ENCODE measurements at places on chromosomes 12 and 14.

- no peaks in the 10 kb centered on the region for H3K27me3 ChIP-seq
- H3K27ac ChIP-seq: no peak overlapping the region
- no peaks in the 10 kb centered on the region for H3K4me1 ChIP-seq
- H3K4me3 ChIP-seq: no peak overlapping the region
- no peak for DNase-seq
Measured at GRCh38 chr14:106442857-106443256, 916.5 kb downstream of the TMEM121 start.

DNA sequence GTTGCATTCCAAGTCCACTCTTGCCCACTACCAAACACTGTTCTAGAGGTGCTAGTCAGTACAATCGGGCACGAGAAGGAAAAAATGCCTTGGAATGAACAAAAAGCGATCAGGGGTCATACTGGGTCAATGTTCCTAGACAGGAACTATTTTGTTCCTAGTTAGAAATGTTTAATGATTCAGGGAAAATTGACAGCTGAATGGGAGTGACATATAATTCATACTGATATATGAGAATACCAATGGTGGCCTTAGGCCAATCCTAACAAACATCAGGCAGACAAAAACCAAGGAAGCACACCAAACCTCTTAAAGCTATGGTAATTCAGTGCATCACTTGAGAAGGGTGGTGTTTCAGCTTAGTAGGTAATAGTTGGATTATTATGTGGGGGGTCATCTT, 51.1 kb downstream of the ANAPC7 start:
- no peak overlapping the region for H3K27ac ChIP-seq
- H3K4me1 ChIP-seq: peaks cover 14% of the 10 kb centered on the region
- no peak for DNase-seq
- H3K4me3 ChIP-seq: no peak overlapping the region
- no peaks in the 10 kb centered on the region for H3K36me3 ChIP-seq
- H3K27me3 ChIP-seq: no peaks in the 10 kb centered on the region

DNA sequence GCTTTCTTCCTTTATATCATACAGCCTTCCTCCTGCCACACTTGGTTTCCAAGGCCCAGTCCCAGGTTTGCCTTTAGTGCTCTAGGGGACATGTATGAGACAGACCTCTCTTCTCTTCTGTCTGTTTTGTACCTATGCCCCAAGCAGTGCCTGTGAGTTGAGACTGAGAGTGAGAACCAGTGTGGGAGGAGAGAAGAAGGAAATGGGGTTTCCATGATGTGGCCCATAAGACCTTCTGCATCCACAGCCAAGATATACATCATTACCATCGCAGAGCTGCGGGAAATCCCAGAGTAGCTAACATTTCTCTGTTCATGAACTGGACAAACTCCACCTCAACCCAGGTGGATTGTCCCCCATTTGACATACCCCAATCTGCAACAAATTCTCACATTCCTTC, 2.8 kb downstream of the TESPA1 start:
- H3K4me3 ChIP-seq: no peak overlapping the region
- H3K4me1 ChIP-seq: no peaks in the 10 kb centered on the region
- no peaks in the 10 kb centered on the region for H3K27me3 ChIP-seq
- no peaks in the 10 kb centered on the region for H3K36me3 ChIP-seq
- no peak overlapping the region for H3K27ac ChIP-seq

GRCh38 chr12:27896419-27896990, 76.0 kb downstream of the PTHLH start:
- H3K4me3 ChIP-seq: no peak overlapping the region
- H3K4me1 ChIP-seq: no peaks in the 10 kb centered on the region
- no peak overlapping the region for H3K27ac ChIP-seq
- H3K36me3 ChIP-seq: no peaks in the 10 kb centered on the region

DNA sequence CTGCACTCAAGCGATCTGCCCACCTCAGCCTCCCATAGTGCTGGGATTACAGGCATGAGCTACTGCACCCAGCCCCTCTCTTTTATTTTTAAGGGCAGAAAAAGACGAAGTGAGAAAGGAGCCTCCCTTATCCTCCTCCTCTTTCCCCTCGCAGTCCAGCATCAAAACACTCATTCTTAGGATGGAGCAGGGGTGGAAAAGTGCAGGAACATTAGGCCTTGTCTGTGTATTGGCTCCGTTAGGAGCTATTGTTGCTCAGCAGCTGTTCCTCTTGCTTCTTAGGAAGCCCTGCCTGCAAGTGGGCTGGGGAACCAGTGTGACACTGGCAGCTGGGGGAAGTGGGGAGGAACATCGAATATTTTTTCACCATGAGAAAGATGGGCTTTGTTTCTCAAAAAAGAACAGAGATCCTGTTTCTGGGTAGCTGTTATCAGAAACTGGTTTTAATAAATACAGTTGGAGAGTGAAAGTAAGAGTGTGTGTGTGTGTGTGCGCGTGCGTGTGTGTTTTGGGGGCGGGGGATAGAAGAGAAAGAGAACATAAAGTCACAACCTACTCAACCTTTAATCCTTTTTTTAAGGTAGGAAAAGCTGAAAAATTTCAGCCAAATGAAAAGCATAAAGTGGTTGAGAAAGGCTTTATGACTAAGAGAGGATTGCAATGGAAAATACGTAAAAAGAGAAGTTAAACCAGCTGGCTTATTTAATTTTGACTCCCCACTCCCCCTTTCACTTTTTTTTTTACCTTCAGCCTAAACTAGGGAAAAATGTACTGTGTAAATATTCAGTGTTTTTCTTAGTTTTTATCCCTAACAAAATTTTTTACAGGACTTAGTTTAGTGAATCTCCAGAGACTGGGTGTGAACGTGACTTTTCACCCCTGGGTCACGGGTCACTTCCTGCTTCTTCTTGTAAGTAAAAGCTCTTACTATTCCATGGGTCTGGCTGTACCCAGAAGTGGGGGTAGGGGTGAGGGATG, 197.2 kb upstream of the PLEKHG7 start:
- H3K4me3 ChIP-seq: no peak overlapping the region
- H3K27me3 ChIP-seq: no peaks in the 10 kb centered on the region
- H3K36me3 ChIP-seq: no peaks in the 10 kb centered on the region

GRCh38 chr14:48193893-48194292, 518.5 kb upstream of the MDGA2 start:
- no peaks in the 10 kb centered on the region for H3K4me1 ChIP-seq
- H3K36me3 ChIP-seq: no peaks in the 10 kb centered on the region
- no peak overlapping the region for H3K27ac ChIP-seq
- no peaks in the 10 kb centered on the region for H3K27me3 ChIP-seq
- peak; percentile 76 for DNase-seq
- H3K4me3 ChIP-seq: peak overlapping the region; percentile 29

GRCh38 chr14:100666403-100666802, 60.3 kb upstream of the DLK1 start:
- peak; percentile 69 for DNase-seq
- peaks cover 59% of the 10 kb centered on the region for H3K4me1 ChIP-seq
- H3K36me3 ChIP-seq: no peaks in the 10 kb centered on the region
- no peaks in the 10 kb centered on the region for H3K27me3 ChIP-seq

- no peak for DNase-seq
- H3K27ac ChIP-seq: no peak overlapping the region
- no peak overlapping the region for H3K4me3 ChIP-seq
- H3K27me3 ChIP-seq: no peaks in the 10 kb centered on the region
Measured at GRCh38 chr14:101132588-101132987, 229.1 kb upstream of the RTL1 start.

DNA sequence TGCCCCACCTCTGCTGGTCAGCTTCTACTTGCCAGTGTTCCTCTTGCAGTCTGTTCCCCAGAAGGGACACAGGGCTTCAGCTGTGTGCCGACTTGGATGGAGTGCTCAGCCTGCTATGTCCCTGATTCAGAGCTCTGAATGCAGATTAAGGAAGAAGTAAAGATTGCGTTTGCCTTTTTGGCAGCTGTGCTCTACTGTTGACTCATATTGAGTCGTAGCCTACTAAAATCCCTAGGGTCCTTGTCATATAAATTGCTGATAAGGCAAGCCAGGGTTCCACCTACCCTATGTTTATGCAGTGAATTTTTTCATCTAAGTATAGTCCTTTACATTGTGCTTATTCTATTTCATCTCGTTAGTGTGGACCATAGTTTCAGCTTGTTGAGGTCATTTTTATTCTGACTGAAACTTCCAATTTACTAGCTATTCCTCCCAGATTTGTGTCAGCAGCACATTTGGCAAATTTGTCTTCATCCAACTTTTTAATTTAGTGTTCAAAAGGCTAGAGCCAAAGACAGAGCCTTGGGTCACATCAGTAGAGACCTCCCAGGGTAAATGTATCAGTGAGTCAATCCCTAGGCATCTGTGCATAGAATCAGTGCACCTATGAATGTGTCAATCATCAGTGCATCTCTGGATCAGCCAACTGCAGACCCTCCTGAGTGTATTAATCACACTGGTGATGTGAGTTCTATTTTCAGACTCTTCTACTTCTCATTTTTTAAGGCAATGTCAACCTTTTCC, 31.9 kb downstream of the CACNA1C start:
- no peaks in the 10 kb centered on the region for H3K27me3 ChIP-seq
- H3K4me1 ChIP-seq: no peaks in the 10 kb centered on the region
- DNase-seq: no peak

DNA sequence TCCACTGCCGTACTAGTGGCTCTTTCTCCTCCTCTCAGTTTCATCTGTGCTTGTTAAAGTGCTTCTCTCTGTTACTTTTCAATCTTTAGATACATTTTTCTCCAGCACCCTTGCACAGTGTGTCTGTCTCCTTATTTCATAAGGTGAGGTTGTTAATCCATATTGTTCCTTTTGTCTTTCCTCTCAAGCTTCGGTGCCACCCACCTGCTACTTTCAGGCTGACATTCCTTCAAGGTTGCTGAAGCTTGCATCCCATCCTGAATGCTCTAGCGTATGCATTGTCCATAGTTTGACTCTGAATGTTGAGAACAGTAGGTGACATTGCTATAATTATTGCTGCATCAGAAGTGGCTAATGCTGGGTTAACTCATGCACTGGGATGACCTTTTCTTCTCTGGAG, 20.6 kb downstream of the TUNAR start:
- no peaks in the 10 kb centered on the region for H3K36me3 ChIP-seq
- no peak overlapping the region for H3K4me3 ChIP-seq
- no peak overlapping the region for H3K27ac ChIP-seq
- no peaks in the 10 kb centered on the region for H3K27me3 ChIP-seq

- no peak overlapping the region for H3K4me3 ChIP-seq
- no peak for DNase-seq
- no peaks in the 10 kb centered on the region for H3K36me3 ChIP-seq
- H3K27ac ChIP-seq: no peak overlapping the region
- H3K4me1 ChIP-seq: no peaks in the 10 kb centered on the region
Measured at GRCh38 chr12:52401926-52402325, 4.2 kb downstream of the KRT82 start.

DNA sequence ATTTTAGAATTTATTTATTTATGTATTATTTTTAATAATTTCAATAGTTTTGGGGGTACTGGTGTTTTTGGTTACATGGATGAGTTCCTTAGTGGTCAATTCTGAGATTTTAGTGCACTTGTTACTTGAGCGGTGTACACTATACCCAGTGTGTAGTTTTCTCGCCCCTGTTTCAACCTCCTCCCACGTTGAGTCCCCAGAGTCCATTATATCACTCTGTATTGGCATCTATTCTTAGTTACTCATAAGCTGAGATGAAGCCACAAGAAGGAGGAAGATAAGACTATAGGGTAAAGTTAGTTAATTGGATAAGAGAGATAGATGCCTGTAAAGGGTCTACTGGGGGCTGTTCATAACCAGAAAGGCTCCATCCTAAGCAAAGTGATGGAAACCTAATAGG, 4.0 kb downstream of the C1S start:
- no peaks in the 10 kb centered on the region for H3K27me3 ChIP-seq
- DNase-seq: no peak
- H3K27ac ChIP-seq: no peak overlapping the region
- peaks cover 20% of the 10 kb centered on the region for H3K4me1 ChIP-seq
- H3K4me3 ChIP-seq: no peak overlapping the region

DNA sequence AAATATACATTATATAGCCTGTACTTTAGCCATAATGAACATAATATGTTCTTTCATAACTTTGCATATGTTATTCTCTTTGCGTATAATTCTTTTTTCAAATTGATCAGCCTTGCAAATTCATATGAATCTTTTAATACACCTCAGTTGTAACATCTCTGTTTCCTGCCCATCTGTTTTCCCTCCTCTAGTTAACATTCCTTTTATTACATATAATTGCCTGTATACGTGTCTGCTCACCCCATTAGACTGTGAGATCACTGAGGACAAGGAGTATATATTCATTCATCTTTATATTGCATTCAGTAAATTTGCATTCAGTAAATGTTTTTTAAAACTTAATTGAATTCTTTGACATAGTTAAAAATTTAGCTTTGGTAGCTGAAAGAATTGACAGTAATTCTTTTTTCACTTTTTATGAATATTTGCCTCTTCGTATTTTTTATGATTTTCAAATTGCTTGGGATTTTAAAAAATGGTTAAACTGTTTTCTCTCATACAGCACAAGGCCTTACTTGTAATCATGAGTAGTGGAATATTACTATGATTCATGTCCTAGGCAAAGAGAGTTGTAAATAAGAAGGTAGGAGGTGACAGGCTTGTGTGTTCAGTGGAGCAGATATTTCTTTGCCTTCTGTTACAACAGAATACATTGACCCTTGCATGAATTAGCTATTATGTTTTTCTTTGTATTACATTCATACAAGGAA, 32.8 kb upstream of the KLHL42 start:
- peaks cover 36% of the 10 kb centered on the region for H3K4me1 ChIP-seq
- H3K27me3 ChIP-seq: no peaks in the 10 kb centered on the region

GRCh38 chr12:66984077-66984476, 285.1 kb upstream of the CAND1 start:
- H3K27ac ChIP-seq: no peak overlapping the region
- H3K36me3 ChIP-seq: no peaks in the 10 kb centered on the region
- H3K4me1 ChIP-seq: no peaks in the 10 kb centered on the region

DNA sequence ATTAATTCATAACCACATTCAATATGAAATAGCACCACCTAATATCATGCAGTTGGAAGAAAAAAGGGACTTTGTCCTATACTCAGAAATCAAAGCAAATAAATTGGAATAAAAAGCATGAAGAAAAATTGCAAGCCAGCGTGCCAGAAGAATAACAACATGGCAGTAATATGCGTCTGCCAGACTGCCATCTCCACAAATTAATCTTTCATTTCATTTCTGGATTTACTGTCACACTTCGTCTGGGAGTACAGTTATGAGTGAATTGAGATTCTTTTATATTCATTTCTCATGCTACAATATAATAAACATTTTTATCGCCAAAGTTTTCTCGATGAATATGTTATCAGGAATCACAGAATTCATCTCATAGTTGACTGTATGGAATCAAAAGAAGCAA, 1327.7 kb upstream of the SEL1L start:
- no peaks in the 10 kb centered on the region for H3K27me3 ChIP-seq
- no peak for DNase-seq
- no peak overlapping the region for H3K27ac ChIP-seq

- no peak for DNase-seq
- H3K36me3 ChIP-seq: no peaks in the 10 kb centered on the region
- no peak overlapping the region for H3K27ac ChIP-seq
Measured at GRCh38 chr12:85626784-85627171, 209.4 kb downstream of the RASSF9 start.

Measured in testis (tissue), 5 donors.